ENCODE measurements at places on chromosomes 5 and 9.

DNA sequence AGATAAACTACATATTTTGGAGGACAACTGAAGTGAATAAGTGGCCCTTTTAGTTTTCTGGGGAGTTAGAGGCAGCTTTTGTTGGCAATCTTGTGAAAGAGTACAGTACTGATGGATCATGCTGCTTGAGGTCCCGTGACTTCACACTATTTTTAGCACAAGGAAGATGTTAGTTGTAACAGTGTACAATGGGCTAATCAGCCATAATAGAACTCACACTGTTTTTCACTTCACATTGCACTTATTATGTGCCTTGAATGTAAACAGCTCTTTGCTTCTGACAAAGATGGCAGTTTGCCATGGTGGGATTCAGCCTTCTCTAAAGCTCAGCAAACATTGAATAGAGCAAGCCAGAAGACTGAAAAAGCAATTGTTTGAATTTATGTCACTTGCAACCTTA, 176.7 kb upstream of the ZNF608 start:
- no peak for DNase-seq

DNA sequence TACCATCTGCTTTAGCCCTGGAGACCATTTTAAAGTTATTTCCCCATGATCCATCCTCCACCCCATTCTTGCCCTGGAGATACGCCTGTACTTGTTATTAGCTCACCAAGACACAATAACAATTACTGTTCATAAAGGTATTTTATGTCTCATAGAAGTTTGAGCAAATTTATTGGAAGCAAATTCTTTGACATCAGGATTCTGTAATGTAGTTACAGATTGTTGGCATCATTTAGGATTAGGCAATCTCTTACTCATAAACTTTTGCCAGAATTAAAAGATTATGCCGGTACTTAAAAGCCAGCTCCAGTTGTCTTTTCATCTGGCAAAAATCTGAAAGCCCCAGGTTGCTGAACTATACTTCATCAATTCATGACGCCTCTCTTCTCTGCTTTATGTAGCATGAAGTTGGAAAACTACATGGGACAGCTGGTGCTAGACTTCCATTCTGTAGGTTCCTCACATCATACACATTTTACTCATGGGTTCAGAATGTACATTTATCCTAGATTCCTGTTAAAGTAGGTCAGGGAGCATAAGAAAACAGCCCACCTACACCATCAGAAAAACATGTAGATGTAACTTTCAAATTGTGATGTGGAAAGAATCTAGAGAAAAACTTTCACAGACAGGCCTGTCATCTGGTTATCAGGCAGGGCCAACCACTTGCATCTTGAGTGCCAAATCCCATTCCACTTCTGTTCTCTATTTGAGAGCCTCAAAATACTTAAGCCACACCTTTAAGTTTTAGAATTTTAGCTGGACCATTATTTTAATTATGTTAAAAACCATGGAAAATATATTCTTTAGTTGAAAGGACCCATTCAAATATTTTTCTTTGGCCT, 14.0 kb downstream of the ATP10B start:
- no peak for DNase-seq

DNA sequence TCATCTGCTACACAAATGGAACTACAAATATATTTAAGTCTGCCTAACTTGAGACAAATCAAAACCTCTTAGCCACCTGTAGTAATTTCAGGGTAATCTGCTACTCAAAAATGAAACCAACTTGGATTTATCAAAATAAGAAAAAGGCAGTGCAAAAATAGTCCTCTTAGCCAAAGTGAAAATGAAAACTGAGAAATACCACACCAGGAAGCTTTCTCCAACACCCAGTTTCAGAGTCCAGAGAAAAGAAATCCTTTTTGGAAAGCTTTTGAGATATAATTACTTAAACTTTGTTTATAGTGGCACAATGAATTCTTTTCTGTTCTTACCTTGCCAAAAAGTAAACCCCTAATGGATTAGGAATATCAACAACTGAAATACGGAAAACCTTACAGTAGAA, 990.4 kb downstream of the EFNA5 start:
- no peak for DNase-seq

GRCh38 chr5:152599096-152599495, 194.0 kb upstream of the NMUR2 start:
- DNase-seq: no peak

GRCh38 chr9:126781186-126782052, 23.4 kb upstream of the ZBTB43 start:
- DNase-seq: peak; percentile 62

- no peak for DNase-seq
Observed at GRCh38 chr5:72892846-72893245, 63.0 kb upstream of the FCHO2 start.

- DNase-seq: no peak
Observed at GRCh38 chr5:84130006-84130580, 254.6 kb downstream of the EDIL3 start.

GRCh38 chr5:80067531-80068245, 32.5 kb downstream of the THBS4 start:
- no peak for DNase-seq

DNA sequence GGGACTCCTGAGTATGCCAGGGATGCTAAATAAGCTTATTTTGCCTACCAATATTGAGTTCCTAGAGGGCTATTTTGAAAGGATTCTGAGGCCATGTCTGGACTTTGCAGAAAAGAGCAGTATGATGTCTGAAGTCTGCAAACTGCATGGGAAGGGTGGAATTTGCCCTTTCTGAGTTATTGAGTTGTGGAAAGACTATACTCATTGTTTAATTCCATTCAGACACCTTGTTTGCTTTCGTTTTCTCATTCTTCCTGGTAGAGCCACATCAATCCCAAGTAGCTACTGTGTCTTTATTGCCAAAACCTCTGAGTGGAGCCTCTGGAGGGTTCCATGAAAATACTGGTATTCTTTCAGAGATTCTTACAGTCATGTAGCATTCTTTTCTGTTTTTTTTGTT, 50.9 kb upstream of the PPP1R2B start:
- DNase-seq: no peak

DNA sequence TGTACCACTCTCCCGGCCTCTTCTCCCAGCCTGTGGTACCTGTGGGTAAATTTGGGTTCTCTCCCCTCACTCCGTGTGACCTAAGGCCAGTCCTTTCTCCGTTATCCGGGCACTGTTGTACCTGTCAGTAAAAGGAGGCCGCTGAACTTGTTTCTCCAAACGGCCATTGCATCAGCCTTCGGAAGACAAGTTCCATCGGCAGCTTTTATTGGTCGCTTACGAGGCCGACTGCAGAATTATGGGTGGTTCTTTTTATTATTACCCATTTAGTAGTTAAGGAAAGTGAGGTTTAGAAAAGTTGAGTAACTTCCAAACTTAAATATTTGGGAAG, 558 bp downstream of the GRPEL2 start:
- DNase-seq: no peak

DNA sequence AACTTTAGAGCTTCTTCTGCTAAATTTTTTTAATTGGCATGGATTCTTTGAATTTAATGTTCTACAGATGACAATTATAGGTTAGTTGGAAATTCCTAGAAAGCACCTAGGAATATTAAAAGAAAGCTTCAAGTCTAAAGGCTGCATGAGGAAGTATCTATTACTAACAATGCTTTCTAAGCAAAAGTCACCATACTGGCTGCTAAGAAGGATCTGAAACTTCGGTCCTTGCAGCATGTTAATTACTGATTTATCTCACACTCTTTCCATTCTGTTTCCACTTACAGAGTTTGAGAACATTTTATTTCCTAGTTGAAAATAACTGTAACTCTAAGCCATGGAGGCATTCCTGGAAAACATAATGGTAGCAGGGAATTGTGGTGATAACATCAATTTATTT, 8.4 kb downstream of the SEMA6A start:
- no peak for DNase-seq

- no peak for DNase-seq
Observed at GRCh38 chr9:87527211-87527916, 29.7 kb downstream of the DAPK1 start.

- no peak for DNase-seq
Observed at GRCh38 chr5:135825373-135826220, 8.9 kb upstream of the SLC25A48 start.

DNA sequence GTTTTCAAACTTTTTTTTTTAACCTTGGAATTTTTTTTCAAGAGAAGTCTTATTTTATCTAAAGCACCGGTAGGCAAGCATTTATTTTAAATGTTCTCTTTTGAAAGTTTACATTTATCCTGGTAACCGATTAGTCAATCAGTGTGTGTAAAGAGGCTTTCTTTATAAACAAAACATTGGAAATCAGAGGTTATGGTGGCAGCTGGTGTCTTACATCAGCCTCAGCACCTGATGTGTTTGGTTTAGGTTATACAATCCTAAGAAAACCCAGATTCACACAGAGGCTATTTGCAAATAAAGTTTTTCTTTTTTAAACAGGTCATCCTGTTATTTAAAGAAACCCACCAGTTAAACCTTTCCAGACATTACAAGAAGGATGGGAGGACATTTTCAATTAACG, 173.3 kb upstream of the GDNF start:
- no peak for DNase-seq

DNA sequence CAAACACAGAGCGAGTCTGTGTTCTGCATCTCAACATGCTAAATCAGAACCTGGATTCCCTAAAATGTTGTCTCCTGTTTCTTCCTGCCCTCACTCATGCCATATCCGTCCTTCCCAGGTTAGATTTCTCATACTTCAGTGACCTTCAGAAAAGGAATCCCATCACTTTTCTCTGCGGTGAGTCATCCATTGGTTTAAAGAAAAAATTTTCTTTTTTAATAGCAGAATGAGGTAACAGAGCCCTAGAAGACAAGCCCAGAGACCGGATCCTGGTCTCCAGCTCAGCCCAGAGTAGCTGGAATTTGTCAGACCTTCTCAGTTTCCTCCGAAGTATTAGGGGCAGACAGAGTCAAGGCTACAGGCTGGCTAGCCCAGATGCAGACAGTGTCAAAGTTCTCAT, 143.2 kb upstream of the DMRT1 start:
- DNase-seq: no peak

- DNase-seq: no peak
Observed at GRCh38 chr5:72093217-72093616, 14.1 kb upstream of the MAP1B start.

GRCh38 chr9:131701789-131702337, 38.0 kb downstream of the RAPGEF1 start:
- no peak for DNase-seq

DNA sequence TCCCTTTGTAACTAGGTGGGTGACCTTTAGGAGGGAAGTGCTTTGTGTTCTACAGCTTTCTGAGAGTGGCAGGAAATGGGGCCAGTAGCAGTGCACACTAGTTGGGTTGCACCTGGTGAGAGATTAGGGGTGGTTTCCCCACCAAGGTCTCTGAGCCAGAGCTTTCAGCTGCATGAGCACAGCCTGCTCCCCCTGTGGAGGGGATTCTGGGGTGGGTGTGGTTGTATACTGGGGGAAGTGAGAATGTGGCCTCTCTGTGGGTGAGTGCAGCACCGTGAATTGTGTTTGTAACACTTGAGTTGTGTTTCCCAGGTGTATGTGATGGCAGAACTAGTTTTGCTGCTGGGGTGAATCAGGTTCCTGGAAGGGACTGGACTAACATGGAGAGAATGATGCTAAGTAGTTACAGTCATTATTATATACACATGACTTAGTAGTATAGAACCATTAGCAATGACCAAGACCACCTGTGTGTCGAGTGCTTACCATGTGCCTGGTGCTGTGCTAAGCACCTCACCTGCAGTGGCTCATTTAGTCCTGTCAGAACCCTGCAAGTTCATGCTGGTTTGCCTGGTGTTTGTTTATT, 11.8 kb upstream of the CXXC5 start:
- peak; percentile 38 for DNase-seq

- DNase-seq: no peak
Observed at GRCh38 chr5:82374637-82375036, 96.5 kb upstream of the RPS23 start.

DNA sequence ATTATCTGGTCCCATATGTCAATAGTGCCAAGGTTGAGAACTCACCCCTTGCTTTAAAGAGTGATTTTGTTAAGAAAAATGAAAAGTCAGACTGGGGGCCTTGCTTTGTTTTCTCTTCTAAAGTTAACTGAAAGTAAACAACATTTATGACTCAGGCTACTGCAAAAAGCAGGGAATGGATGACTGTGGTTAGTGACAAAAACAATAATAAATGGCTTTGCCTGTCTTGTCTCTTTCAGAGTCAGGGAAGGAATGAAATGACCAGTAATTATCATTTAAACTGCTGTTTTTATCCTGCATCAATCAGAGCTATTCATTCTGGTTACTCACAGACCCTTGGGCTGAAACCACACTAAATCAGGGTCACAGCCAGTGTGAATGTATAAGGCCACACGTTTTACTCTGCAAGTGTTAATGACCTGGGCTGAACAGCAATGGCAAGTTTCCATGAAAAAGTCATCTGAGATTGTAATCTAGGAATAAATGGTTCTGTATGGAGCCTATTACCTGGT, 112.2 kb downstream of the ZNF608 start:
- no peak for DNase-seq

DNA sequence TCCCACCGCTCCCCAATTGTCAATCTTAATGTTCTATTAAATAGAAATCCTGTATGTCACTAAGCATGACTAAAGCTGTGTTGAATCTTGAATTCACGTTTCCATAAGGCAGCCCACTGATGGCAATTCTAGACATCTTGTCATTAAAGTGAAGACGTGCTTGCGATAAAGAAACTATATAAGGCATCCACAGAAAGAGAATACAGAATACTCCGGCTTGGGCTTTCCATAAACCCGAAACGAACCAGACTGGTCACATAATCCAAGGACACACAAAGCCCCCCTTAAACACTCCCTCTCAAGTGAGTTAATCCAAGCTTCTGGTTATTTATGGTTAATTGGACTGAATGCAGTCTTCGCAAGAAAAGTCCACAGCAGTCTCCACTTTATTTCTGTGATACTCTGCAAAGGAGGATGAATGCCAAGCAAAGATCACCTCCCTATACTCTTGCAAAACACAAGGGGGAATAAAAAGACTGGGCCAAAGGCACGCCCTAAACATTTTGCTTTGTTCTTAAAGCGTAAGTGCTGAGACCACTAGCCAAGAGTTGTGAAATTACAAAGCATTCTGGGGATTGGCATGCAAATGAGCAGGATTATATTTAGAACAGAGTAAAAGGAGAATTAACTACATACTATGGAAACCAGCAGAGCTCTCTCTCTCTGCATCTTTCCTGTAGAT, 54.7 kb downstream of the DPYSL3 start:
- no peak for DNase-seq

DNA sequence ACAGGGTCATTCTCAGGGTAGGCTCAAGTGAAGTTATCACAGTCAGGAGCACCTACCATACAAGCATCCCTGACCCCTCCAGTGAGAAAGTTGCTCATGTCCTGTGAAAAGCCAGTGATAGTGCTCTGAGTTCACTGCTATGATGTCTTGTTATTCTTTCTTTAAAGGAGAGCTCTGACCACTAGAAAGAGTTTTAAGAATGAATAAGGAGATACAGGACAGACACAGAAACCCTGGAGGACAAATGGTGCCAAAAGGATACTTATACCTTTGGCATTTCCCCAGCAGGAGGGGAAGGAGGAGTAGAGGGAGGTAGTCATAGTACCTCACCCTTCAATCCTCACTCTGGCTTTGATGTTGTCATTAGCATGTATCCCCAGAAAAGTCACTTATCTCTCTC, 84.0 kb upstream of the AGXT2 start:
- no peak for DNase-seq
